ENCODE measurements at places on chromosomes 6 and 20.

DNA sequence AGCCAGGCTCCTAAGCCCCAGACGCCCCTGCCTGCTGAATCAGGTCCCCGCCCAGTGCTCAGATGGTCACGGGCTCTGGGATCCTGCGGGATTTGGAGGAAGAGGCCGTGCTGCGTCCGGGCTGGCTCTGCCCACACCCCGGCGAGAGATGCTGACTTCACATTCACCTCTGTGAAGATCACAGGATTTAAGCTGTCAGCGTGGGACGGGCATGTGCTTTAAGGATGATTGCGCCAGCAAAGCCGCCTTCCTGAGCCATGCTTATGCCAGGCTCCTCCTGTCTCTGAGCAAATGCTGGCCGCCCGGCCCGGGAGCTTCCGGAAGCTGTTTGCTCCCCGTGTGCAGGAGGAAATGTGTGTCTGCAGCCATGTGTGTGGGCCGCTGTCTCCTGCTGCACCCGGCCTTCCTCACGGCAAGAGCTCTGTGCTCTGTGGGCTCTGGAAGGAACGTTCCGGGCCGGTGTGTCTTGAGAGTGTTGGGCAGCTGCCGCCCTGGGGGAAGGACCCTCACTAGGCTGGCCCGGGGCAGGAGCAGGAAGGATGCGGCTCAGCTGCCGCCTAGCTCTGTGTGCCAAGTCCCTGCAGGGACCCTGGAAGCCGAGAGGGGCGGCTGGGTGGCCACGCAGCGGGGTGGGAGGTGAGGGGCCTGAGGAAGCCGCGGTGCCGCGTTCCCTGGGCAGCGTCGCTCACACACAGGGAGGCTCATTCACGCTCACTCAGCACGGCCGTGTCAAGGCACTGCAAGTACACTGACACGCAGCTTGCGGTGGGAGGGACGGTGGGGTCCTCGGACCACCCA is 19.0 kb upstream of the BHLHE23 start:
- no peak for DNase-seq

GRCh38 chr6:101395345-101395744 is 1.8 kb downstream of the GRIK2 start:
- DNase-seq: no peak

GRCh38 chr6:152298848-152299735 is 338.1 kb downstream of the SYNE1 start:
- DNase-seq: no peak

- DNase-seq: no peak
These were observed 14.6 kb downstream of the DST start for GRCh38 chr6:56628105-56628504.

DNA sequence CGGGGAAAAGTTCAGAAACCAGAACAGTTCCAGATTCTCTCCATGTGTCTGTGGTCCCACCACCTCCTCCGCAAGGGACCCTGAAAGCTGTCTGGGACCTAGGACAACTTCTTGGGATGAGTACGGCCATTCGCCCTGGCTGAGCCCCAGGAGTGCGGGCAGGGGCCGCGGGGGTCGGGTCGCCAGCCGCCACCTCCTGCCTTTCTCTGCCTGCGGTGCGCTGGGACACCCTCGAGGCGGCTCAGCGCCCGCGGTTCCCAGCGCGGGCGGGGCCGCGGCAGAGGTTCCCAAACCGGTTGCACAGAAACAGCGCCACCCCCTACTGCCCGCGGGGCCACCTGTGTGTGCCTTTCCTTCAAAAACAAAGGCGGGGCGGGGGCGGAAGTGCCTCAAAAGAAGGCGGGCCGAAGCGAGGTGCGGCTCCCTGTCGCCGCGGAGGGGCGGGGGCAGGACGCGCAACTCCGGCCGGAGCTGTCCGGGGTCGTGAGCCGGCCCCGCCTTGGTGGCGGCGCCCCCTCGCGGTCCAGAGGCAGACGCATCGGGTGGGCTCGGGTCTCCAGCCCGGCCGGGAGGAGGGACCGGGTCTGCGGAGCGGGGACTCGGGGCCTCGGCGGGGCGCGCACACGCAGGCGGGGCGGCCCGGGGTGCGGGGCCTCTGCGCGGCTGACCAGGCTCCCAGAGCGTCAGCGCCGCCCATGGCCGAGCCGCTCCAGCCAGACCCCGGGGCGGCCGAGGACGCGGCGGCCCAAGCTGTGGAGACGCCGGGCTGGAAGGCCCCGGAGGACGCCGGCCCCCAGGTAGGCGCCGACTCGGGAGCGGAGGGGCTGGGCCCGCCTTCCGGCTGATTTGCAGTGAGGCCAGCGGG is at the start of gene HEBP2:
Gene HEBP2 (plus strand): TSS at position 423 of the 865 bp plus-strand sequence. CDS start 273 bp downstream, at position 696.
- peak; percentile 93 for DNase-seq

- no peak for DNase-seq
These were observed 401.1 kb downstream of the CD83 start for GRCh38 chr6:14518515-14519217.

DNA sequence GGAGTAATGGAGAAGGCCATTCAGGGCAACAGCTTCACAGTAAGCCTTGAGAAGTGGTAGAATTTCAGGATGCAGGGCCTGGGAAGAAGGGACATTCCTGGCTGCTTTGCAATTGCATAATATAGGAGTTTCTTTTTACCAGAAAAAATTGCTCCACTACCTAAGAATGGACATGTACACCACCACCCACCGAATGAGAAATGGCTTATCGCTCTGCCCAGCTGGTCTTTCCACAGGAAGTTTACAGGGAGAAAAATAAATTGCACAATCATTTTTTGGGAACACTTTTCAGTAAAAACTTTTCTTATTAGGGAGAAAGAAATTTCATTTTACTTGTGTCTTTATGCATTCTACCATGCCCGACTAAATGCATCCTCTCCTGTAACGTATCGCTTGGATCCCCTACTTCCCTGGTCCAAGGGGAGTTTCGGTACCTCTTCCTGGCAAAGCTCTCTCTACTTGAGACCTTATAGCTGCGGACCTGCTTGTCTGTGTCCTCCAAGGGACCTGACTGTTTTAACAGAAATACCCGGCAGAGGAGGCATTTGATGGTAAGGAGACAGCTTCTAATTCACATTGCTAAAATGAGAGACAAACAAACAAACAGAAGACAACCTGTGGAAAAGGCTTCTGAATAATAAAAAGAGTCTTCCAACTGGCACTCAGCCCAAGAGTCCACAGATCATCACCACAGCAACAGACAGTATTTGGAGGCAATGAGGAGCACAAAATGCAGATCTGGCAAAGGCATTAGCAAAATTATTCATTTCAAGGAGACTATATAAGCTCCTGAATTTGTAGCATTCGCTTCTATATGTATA is 54.2 kb downstream of the MAP3K5 start:
- no peak for DNase-seq

DNA sequence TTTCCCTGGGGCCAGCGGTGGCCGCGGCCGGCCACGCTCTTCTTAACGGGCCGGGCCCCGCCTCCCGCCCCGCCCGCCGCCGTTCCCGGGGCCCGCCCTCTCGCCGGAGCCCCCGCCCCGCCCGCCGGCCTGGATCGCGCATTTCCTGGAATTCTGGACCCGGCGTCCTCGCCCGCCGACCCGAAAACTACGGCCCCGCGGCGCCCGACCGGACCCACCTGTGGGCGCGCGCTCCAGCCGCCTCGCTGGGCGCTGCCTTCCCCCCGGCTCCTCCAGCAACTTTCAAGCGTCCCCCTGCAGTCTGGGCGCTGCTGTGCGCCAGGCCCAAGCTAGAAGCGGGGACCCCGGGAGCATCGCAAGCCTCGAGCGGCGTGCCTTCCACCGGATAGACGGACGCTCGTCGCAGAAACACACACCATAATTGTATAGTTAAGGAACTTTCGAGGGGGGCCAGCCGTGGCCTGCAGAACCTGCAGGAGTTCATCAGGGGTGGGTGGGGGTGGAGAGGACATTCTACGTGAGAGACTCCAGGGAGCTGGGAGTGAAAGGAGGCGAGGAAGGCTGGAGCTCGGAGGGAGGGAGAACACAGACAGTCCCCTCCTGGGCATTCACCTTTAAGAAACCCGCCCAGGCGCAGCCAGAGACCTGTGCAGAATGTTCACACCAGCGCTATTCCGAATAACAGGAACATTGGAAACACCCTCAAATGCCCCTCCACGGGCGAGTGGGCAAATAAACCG is at the start of gene ADA:
Gene ADA (minus strand): TSS at position 16 of the 740 bp plus-strand sequence. CDS start 92 bp downstream, outside the sequence.
- peak; percentile 27 for DNase-seq

- DNase-seq: no peak
These were observed 840 bp downstream of the PPP1R3D start for GRCh38 chr20:59939052-59939878.

DNA sequence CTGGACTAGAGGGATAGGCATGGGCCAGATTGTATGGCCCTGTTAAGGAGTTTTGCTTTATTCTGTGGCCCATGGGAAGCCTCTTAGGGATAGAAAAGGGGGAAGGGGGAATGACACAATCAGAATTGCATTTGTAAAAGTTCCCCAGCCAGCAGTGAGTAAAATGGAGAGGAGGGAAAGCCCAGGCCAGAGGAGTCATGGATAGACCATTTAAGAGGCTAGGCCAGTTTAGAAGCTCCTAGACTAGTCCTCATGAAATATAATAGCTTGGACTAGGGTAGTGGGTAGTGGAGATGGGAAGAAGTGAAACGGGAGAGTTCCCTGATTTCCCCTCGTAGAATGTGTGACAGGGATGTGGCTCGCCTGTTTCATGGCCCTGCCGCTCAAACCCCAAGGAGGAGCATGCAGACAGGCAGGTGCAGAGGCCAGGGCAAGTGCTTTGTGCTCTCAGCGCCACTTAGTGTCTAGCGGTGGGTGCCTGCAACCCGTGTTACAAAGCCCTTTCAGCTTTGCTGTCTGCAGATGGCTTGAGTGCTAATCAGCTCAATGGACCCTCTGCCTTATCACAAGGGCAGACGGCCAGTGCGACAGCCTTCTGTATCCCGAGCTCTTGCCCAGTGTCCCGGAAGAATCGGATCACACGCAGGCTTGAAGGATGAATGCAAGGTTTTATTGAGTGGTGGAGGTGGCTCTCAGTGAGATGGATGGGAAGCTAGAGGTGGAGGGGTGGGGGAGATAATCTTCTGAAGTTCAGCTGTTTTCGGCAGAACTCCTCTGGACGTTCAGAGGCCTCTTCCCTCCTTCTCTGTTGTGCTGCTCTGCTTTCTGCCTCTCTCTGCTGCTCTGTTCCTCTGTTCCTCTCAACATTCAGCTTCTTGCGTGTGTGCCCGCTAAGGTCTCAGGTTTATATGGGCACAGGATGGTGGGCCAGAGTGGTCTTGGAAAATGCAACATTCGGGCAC is 141.1 kb downstream of the CEP57L1 start:
- peak; percentile 13 for DNase-seq
